ENCODE measurements at places on chromosomes 1 and 21.

GRCh38 chr1:58013237-58013636, 533.3 kb downstream of the OMA1 start:
- no peak for DNase-seq

DNA sequence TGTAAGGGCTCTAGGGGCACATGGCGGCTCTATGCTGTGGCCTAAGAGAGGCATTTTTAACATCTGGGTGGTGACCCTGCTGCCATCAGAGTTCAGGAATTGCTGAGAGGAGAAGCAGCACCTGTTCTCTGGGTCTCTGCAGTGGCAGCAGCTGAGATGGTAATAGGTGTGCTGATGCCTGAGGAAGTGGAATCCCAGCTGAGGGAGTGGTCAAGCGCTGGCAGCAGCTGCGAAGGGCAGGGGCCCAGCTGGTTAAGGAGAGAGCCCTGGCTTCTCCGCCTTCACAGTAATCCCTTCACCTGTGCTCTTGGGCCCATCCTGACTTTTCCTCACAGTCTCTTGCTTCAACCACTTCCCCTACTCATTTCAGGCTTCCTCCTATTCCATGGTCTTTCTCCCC, 39.8 kb downstream of the GJA5 start:
- DNase-seq: no peak

GRCh38 chr1:245458761-245459174, 304.0 kb downstream of the KIF26B start:
- DNase-seq: no peak

- peak; percentile 57 for DNase-seq
Measured at GRCh38 chr1:31861346-31861745, 45.5 kb upstream of the SPOCD1 start.

GRCh38 chr21:36643374-36644250, 55.3 kb upstream of the SIM2 start:
- no peak for DNase-seq

DNA sequence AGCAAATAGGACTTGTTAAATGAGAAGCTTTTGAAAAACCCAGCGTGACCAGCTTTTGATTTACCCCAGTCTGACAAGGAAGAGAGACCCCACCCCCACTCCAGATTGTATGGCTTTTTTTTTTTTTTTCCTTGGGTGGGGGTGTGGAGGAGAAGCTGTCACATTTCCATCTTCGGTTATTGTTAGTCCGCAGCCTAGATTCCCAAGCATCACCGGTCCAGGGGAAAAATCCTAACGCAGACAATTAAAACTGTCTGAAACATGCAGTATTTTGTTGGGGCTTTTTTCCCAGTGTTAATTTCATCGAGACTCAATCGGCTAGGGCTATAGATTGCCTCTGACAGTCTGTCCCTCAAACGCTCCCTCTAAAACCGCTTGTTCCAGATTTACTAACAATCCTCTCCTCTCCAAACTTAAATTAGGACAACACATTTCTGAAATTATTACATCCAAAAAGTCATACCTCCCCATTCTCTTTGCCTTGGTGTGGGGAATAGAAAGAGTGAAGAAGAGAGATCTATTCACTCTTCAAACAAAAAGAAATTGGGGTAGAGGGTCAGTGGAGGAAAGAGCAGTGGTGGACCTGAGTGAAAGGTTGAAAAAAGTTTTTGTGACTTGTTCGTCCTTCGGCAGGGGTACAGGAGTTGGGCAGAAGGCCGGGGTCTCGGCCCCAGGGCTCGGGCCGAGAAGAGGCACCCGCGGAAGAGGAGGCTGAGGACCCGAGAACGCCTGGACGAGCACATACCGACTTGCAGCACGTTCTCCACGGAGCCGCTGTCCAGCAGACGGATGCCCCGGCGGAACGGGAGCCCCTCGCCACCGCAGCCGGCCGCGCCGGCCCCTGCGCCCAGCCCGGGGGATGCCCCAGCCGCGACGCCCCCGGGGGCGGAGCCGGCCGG, 1.1 kb downstream of the ZSWIM5 start:
- DNase-seq: no peak

DNA sequence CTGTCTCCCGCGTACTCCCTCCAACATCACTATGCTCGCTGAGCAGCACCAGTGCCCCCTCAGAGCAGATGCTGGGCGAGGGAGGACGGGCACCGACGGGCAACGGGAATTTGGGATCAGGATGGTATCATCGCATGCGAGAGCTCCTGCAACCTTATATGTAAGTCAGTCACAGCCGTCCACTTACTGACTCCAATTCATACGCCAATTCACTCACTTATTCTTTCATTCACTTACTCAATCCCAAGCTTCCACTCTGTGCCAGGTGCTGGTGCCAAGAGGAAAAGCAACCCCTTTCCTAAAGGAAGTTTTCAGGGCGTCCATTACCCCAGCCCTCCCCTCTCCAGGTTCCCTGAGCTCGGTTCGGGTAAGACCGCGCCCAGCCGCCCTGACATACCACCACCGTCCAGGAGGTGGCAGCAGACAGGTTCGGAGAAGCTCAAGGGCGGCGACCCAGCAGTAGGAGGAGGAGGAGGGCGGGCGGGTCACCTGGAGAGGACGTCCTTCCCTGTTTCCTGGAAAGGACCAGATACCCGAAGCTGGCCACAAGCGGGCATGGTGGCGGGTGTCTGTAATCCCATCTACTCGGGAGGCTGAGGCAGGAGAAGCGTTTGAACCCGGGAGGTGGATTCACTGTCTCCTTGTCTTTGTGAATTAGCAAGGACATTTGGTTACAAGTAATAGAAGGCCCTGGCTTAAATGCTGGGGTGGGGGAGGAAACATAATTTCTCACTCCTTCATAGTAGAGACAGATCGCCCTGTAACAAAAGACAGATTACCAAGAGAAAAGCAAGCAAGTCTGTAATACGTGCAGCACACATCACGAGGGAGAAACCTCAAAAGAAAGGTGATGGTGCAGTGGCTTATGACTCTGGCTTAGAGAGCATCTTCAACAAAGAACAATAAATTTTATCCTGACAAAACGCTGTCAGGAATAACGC, 7.6 kb upstream of the IL22RA1 start:
- DNase-seq: peak; percentile 86

DNA sequence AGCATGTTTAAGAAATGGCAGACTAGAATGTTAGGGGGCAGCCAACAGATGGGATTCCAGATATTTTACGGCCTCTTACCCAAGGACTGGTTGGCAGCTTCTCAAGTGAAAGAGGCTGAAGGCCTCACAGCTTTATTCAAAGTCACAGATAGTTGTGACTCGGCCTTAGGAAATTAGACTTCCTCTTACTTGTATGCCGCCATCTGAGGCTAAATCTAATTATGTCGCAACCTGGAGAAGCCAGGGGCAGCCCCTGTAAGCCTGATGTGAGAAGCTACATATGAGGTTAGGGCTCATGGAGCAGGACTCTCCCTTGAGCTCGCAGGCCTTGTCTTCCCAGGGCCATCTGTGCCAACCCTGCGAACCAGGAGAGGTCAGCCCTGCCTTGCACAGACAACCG, 352.5 kb downstream of the HHAT start:
- DNase-seq: no peak

DNA sequence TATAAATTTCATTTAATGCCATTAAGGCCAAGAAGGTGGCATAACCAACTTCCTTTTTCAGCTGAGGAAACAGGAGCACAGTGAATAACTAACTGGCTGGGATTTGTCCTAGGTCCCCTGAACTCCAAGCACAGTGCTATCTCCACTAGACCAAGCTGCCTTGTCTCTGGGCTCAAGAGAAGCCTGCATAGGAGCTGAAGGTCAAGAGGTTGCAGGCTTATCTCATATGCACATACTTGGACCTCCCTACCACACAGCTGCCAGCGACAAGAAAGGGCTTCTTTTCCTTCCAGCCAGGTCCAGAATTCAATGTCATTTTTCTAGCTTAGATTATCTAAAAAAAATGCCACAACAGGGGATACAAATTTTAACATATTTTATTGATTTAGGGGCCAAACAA, 27.1 kb downstream of the AK2 start:
- no peak for DNase-seq

DNA sequence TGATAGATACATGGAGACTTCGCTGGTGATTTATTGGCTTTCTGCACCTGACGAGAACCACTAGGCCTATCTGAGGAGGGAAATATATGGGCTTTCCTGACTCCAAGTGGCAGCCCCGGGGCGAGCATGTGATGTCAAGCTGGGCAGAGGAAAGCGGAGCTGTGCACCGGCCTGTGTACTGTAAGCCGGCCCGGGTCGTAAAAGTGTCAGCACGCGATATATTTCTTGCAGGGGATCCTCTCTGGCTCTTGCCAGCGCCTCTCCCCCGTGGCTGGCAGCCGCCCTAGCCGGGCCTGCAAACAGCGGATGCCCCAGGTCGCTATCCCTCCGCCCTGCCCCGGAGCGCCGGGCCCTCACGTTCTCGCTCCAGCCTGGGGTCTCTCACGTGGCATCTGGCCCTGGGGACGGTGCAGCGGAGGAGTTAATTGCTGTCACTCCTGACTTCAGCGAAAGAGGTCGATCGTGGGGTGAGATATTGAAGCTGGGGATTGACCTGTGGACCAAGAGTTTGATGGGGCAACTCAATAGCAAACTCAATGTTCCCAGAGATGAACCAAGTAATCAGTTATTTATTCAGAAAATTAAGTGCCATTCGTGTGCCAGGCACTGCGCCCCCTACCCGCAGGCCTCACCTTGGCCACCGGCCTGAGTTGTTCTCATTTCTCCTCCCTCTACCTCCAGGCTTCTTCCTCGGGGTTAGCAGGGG, 41.0 kb upstream of the HAO2 start:
- DNase-seq: no peak

DNA sequence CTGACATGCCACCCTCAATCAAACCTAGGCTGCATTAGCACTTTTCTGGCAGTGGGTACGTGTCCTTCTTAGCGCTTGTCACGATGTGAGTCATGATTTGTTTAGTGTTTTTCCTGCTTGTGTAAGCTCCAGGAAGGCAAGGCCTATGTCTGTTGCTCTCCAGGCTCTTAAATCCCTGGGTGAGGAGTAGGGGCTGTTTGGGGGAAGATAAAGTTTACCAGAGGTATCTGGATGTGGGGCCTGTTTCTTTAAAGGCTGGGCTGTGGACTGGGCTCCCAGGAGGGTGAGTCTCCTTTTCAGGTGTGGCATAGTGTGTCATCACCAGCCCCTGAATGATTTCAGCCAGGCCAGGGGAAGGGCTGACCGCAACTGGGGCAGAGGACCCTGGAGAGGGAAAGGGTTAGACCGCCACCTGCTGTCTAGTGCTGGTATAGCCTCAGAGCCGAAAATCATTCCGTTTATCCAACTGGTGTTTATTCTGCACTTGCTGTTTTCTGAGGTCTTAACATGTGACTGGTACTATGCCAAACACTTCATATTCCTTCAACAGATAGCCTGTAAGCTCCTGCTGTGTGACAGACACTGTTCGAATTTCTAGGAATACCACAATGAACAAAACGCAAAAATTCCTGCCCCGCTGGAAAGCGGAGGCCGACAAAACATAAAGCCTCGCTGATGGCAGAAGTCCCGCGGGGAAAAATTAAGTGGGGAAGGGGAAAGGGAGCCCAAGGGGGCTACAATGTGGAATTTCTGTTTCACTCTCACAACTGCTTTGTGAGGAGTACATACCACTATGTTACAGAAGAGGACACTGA, 9.7 kb downstream of the SERINC2 start:
- DNase-seq: peak; percentile 78

- DNase-seq: no peak
Measured at GRCh38 chr21:26920055-26920454, 46.8 kb downstream of the ADAMTS5 start.

GRCh38 chr21:36166705-36167104, 10.1 kb downstream of the DOP1B start:
- no peak for DNase-seq

All from GM10248 (cell line).